ENCODE measurements at places on chromosomes 7 and 10.
A peak's percentile ranks its signal among the peaks of the same experiment; 100 is the strongest.

DNA sequence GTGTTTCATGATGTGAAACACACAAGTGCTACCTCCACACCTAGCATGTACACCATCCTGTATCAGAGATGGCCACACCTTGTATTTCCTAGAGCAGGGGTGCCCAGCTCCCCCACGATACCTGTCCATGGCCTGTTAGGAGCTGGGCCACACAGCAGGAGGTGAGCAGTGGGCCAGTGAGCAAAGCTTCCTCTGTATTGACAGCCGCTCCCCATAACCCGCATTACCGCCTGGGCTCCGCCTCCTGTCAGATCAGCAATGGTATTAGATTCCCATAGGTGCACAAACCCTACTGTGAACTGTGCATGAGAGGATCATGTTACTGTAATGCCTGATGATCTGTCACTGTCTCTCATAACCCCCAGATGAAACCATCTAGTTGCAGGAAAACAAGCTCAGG lies 145.6 kb upstream of the RNF32 start:
- DNase-seq: no peak

GRCh38 chr10:88389456-88389855 lies 193.7 kb downstream of the RNLS start:
- DNase-seq: peak; percentile 46

DNA sequence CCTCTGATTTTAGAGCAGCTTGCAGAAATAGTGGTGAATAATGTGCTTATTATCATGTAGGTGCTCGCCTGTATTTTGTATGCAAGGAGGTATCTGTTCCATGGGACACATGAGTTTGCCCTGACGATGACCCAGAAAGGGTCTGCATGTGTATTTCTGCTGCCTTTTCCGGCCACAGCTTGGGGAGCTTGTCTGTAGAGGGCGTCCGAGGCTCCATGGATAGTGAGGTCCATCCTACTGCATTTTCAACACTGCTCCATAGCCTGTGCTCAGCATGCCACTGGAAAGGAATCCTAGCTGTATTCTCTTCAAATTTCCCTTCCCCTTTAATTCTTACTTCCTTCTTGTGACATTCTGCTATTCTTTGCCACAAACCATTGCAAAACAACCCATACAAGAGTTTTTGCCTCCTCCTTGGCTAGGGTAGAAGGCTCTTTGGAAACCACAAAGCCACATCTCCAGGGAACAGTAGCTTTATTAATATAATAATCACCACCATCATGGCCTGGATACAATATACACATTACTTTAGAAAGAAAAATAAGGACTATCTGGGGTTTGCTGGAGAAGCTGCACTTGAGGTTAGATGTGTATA lies 127.7 kb downstream of the DYNC1I1 start:
- DNase-seq: no peak

DNA sequence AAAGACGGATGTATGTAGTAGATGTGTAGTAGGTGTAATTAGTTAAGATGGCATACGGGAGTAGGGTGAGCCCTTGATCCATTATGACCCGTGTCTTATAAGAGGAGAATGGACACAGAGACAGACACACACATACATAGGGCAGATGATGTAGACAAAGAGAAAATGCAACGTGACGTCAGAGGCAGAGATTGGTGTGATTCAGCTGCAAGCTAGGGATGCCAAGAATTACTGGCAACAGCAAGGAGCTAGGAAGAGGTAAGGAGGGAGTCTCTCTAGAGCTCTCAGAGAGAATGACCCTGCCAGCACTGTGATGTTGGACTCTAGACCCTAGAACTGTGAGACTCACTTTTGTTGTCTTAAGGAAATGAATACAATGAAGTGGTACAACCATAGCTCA lies 247.0 kb upstream of the HABP2 start:
- no peak for DNase-seq

DNA sequence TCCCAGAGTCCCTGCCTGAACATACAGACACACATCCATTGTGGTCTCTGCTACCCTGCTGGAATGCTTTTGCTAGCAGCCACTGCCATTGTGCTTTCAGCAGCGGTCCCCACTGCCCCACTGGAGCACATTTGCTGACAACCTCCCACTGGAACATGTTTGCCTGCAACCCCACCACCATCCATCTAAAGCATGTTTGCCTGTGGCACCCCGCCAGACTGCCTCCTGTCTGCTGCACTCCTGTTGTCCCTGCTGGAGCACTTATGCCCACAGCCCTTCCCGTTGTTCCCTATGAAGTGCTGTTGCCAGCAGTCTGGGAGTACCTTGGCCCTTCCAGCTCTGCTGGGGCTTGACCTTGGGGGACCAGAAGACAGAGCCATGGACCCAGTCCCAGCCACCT lies 136.3 kb downstream of the ARL5B start:
- DNase-seq: no peak

DNA sequence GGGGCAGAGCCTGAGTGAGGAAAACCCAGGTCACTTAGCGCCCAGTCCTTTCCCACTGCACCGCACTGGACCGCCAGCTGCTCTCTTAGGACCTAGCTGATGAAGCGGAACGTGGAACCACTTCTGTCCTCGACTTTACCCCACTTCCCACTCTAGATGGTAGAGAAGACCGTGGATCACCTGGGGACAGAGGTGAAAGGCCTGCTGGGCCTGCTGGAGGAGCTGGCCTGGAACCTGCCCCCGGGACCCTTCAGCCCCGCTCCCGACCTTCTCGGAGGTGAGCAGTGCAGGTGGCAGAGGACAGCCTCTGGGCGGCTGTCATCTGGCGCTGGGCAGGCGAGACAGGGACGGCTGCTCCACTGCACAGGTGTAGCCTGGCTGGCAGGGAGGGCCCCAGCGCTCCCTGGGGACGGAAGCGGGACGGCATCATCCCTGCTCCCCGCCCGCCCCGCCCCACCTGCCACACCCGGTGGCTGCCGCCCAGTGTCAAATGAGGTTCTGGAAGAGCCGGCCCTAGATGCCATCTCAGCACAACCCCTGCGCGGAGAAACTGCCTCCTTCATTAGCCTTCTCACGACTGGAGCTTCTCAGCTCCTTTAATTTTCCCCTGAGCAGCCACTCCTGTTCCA lies 11.7 kb downstream of the PLAC9 start:
- no peak for DNase-seq

- DNase-seq: no peak
Observed at GRCh38 chr10:28601012-28601411, 68.1 kb downstream of the WAC start.

- DNase-seq: peak; percentile 22
Observed at GRCh38 chr10:82390866-82391658, 516.1 kb downstream of the NRG3 start.

DNA sequence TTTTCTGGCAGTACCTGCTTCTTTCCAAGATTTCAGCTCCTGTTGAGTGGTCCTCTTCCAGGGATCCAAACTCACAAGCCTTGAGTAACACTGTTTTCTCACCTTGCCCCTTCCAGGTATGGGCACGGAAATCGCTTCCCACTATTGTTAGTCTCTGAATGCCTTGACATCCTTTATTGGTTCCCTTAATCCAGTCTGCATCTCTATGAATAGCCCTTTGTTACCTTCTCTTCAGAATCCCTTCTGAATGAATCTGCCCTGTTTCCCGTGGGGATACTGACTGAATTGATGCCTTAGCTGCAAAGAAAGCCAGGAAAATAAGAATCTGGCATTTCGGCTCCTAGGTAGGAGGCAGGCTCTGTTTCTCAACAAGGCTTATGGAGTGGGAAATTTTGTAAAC lies 467.7 kb downstream of the PLXNA4 start:
- DNase-seq: no peak

GRCh38 chr10:3678629-3679227 lies 106.3 kb downstream of the KLF6 start:
- no peak for DNase-seq

DNA sequence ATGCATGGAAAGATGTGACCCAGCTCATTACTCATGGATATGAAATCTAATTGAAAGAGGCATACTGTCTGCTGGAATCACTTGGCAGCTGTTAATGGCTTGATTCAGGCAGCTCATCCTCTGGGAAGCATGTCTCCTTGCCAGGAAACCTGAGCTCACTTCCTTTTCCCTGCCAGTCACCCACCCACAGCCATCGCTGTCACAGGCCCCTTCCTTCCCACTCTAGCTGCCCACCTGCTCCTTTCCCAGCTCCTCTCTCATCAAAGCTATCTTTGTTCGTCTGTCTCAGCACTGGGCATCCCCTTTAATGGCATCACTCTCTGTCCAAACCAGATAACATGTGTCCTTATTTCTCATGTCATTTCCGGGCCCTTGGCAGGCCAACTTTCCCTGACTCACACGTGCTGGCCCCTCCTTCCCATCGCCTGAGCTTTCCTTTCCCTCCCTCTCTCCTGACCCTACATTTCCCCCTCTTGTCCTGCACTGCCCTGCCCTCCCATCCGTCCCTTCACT lies 721.9 kb downstream of the TNS3 start:
- peak; percentile 83 for DNase-seq

- DNase-seq: peak; percentile 35
Observed at GRCh38 chr7:76512941-76513816, 2.8 kb downstream of the UPK3B start.

GRCh38 chr10:8049865-8050555 lies 4.5 kb upstream of the GATA3 start:
- DNase-seq: no peak

DNA sequence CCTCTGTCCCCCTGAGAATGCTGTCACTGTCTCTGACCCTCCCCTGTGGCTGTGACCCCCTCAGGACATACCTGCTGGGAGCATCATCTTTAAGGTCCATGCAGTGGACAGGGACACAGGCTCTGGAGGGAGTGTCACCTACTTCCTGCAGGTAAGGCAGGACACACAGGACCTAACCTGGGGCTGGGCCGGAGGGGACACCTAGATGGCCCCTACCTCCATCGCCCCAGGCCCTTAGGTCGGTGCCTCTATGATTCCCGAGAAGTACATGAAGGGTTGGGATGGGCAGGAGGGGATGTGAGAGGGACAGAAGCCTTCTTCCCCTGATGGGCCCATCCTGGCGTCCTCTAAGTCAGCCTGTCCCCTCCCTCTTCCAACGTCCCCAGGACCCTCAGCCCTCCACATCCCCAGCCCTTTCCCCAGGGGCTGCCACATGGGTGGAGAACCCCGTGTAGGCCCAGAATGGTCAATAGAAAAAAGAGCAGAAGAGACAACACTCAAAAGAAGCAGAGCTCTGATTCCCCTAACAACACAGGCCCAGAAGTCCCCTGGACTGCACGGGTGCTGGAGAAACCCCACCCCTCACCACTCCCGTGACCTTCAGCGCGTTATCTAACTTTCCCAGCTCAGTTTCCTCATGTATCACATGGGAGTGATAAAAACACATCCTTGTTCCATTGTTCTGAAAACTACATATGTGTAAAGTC lies 6.4 kb downstream of the CDHR1 start:
- DNase-seq: no peak

Measured in dermis microvascular lymphatic vessel endothelial cell (primary cell).